ENCODE measurements at places on chromosomes 12 and 14.

DNA sequence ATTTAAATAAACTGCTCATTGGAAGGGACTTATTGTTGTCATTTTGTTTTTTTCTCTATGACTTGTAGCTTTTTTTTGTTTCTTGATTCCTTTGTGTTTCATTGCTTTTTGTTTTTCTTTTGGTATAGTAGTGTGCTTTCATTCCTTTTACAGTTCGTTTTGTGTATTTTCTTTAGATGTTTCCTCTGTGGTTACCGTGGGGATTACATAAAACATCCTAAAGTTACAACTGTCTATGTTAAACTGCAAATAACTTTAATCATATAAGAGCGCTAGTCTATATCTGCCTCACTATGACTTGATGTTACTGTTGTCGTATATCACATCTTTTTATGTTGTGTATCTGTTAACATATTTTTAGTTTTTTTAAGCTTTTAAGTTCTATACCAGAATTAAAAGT lies 86.9 kb downstream of the ATF7IP start:
- no peak for DNase-seq

GRCh38 chr14:26056036-26056616 lies 541.7 kb downstream of the NOVA1 start:
- DNase-seq = no peak

- no peak for DNase-seq
Observed at GRCh38 chr14:52307376-52307775, 6.7 kb upstream of the PTGER2 start.

- DNase-seq = no peak
Observed at GRCh38 chr12:102652645-102653313, 172.4 kb upstream of the IGF1 start.

DNA sequence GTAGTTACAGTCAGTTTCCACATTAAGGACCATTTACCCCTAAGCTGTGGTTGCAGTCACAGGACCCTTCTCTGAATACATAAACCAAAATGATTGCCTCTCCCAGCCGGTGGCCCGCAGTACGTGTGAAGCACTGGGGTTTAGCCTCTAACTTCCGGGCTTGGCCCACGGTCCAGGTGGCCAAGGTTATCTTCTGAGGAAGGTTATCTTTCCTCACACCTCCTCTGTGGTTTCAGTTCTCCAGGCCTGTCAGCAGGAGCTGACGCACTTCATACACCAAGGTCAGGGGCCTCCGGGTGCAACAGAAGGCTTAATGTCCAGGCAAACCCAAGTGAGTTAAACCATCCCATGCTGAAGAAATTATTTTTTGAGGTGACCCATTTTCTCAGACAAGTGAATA lies 291.0 kb upstream of the FKBP4 start:
- no peak for DNase-seq

GRCh38 chr12:574475-575128 lies 88.6 kb downstream of the NINJ2 start:
- DNase-seq = no peak

DNA sequence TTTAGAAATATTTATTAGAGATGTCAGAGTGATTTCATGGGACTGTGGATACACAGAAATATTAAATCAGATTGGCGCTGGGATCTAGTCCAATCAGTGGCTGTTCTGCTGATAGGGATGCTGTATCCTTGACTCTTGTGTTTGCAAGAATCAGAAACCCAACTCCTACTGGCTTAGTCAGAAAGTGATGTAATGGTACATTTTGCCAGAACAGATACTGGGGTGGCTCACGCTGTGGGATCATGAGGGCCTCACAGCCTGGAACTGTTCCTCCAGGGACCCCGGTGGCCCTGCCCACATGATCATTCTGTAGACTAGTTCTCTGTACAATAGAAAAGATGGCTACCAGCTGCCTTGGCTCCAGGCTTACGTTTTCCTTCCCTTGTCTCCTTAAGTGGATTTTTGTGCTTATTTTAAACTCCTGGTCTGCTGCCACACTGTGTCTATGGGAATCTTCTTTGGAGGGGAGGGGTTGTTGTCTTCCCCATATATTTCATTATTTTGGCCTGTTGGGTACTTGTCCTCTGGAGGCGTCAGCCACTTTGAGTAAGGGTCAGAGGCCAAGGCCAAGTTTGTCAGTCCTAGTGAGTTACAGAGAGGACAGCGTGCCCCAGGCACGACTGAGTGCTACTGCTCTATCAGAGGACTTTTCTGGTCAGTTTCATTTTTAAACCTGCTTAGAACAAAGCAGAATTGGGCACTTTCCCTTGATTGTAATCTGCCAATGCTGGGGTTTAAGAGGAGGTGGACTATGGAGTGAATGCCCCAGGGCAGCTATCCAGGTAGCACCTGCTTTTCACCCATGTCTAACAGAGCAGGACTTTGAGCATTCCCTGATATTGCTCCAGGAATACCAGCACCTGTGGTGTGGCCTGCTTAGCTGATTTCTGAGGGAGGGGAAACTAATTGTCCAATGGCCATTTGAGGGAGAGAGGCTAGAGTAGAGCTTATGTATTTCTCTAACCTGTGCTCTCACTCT lies 164.3 kb downstream of the SLC5A8 start:
- DNase-seq = no peak

- no peak for DNase-seq
Observed at GRCh38 chr14:92427096-92427495, 86.5 kb upstream of the RIN3 start.

GRCh38 chr14:100015251-100015655 lies 50.0 kb upstream of the EVL start:
- DNase-seq = no peak

DNA sequence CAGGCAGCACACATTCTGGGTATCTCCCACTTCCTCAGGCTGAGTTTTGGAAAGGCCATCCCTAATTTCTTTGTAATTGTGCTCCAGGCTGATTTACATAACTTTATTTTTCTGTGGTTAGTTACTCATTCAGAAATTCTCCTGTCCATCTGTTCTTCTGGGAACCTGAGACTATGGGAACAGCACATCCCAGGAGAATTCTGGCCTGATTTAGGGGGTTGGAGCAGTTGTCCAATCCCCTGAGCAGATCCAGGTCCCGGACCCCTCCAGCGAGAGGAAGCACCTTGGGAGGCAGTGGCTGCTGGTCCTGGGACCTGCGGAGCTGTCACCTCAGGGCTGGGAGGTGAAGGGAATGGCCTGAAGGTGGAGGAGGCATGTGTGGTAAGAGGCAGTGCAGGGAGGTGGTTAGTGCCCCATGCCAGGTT lies 40.4 kb downstream of the TSPAN9 start:
- DNase-seq = no peak

GRCh38 chr12:16685107-16685506 lies 79.1 kb upstream of the LMO3 start:
- DNase-seq = no peak

DNA sequence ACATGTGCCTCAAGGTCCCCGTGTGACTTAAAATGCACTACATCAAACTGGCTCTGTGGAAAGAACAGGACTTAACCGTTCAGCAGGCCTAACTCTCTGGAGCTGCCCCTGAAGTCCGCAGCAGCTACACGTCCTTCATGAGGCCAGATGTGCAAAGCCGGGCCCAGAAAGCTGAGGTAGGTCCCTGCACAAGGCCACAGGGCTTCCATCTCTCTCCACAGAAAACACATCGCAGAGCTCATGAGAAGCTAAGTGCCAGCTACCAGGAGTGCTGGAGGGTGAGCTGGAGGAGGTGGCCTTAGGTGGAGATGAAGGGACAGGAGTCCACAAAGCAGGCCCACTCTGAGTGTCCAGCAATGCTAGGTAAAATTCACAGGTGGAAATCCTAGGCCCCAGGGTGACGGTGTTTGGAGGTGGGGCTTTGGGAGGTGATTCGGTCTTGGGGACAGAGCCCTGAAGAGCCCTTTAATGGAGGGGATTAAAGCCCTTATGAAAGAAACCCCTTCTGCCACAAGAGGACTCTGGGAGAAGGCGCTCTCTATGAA lies 52.4 kb downstream of the VCPKMT start:
- no peak for DNase-seq

DNA sequence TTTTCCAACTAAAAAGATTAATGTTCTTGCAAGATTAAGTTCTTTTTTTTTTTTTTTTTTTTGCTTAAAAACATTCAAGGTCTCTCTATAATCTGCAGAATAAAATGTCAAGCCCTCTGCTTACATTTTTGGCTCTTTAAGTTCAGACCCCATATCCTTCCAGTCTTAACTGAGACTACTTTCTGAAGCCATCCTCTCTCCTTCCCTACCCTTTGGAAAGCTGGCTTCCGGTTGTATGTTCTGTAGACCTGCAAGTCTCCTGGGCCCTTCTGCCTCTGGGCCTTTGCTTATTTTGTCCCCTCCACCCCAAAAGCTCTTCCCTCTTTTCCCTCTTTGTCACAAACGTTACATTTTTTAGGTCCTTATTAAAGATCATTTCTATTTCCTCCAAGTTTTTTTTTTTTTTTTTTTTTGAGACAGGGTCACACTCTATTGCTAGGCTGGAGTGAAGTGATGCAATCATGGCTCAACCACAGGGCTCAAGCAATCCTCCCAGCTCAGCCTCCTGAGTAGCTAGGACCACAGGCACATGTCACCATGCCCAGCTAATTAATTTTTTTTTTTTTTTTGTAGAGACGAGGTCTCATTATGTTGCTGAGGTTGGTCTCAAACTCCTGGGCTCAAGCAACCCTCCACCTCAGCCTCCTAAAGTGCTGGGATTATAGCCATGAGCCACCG lies 46.5 kb downstream of the PTPRB start:
- DNase-seq = no peak

DNA sequence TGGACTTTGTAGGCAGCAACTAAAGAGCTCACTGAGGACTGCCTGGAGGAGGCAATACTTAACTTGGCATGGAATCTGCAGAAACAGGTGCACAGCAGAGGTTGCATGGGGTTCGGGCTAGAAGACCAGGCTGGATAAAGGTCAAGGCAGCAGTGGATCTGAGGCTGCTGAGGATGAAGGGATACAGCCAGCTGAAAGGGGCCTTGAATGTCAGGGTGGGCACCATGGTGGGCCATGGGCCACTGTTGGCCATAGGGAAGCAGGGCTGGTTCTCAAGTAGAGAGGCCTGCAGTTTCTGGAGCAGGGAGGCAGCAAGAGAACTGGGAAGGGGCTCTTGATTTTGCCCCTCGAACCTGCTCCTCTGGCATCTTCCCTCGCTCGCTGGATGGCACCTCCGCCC lies 55.5 kb downstream of the C14orf132 start:
- no peak for DNase-seq

DNA sequence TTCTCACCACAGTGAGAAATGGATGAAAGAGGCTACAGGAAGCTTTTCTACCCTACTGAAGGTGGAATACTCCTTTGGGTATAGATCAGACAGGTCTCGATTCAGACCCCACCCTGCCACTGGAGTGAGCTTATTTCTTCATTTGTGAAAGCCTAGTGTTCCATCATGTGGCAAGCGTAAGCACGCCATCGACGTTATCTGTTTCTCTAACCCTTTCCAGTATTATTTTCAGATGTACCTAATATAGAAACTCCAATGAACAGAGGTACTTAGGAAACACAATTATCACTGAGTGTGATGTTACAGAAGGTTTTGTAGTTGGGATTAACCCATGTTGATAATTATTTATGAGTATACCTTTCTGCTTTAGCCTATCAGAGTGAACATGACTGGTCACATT lies 12.4 kb downstream of the PEBP1 start:
- no peak for DNase-seq
